ENCODE measurements at places on chromosomes 1 and 21.
A peak's percentile ranks its signal among the peaks of the same experiment; 100 is the strongest.

DNA sequence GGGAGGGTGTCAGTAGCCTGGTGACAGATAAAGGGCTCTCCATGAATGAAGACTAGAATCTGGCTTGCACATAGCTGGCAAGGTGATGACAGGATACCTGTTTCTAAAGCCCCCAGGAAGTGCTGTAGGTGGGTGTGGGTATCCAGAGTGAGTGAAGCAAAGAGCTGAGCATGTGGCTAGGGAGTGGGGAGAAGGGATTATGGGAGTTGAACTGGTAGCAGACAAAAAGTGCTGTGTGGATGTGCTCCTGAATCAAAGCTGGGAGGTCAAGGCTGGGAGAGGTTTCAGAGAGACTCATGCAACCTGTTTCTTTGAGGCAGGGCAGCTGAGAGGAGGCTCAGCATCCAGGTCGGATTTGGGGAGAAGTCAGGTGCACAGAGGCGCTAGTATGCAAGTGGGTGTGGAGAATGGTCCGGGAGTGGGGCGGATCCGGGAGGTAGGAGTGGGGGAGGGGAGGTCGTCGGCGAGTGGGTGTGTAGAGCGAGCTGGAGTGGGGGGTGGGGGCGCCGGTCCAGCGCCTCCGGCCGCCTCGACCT lies 600 bp downstream of the ASTN1 start:
- DNase-seq: no peak

- DNase-seq: no peak
These were observed 1.6 kb downstream of the TP53BP2 start for GRCh38 chr1:223843934-223844786.

DNA sequence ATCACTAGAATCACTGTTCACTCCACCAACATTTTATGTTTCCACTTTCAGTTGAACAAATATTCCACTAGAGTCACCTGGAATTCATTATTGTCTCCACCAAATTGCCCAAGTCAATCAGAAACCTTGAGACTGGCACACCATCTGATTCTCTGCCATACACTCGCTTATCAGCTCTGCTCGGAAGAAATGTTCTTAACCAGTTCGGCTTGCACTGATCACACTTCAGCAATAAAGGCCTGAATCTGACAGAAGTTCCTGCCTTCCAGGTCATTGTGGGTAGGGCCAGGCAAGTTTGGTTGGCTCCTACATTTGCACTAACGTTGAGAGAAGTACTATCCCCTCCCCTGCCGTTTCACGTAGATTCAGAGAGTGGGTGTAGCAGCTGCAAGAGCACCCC lies 10.0 kb downstream of the TPM3 start:
- DNase-seq: no peak

DNA sequence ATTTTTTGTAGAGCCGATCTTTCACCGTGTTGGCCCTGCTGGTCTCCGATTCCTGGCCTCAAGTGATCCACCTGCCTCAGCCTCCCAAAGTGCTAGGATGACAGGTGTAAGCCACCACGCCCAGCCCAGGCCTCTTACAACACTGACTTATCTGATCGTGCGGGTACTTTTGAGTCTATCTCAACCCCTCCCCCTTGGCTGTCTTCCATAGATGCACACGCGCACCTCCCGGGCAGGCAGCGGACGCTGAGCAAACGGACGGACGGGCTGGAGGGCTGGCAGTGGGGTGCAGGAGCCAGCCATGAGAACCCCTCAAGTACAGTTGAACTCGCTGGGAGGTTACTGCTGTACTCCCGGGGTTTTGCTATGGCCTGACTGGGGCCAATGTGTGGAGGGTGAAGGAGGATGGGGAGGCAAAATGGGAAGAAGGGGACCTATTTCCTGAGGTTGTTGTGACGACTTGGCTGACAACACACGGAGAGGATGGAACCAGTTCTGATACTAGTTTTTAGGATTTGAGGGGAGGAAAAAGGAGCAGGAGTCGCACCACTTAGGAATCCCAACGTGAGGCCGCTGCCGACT lies 959 bp downstream of the CD58 start:
- no peak for DNase-seq

DNA sequence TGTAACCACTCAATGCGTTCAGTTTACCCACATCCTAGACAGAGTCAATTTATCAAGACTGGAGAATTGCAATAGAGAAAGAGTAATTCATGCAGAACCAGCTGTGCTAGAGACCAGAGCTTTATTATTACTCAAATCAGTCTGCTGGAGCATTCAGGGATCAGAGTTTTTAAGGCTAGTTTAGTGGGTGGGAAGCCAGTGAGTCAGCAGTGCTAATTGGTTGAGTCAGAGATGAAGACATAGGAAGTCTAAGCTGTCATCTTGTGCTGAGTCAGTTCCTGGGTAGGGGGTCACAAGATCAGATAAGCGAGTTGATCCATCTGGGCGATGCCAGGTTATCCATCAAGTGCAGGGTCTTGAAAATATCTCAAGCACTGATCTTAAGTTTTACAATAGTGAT lies 499.6 kb downstream of the MRPL39 start:
- no peak for DNase-seq

DNA sequence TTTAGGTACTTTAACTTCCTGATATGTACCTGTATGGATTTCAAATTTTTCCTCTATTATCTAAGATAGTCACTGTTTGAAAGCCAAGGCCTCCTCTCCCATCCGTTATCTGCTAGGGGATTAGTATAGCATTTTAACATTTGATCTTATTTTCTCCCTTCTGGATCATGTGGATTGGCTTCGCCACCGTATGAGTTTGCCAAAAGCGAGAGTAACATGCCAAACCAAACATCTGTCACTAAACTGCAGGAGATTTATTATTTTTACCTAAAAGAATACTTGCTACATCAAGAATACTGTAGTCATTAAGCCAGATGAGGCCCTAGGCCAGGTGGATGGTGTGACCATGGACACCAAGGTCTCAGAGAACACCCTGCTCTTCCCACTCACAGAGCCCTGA lies 28.5 kb upstream of the EEIG2 start:
- DNase-seq: no peak

DNA sequence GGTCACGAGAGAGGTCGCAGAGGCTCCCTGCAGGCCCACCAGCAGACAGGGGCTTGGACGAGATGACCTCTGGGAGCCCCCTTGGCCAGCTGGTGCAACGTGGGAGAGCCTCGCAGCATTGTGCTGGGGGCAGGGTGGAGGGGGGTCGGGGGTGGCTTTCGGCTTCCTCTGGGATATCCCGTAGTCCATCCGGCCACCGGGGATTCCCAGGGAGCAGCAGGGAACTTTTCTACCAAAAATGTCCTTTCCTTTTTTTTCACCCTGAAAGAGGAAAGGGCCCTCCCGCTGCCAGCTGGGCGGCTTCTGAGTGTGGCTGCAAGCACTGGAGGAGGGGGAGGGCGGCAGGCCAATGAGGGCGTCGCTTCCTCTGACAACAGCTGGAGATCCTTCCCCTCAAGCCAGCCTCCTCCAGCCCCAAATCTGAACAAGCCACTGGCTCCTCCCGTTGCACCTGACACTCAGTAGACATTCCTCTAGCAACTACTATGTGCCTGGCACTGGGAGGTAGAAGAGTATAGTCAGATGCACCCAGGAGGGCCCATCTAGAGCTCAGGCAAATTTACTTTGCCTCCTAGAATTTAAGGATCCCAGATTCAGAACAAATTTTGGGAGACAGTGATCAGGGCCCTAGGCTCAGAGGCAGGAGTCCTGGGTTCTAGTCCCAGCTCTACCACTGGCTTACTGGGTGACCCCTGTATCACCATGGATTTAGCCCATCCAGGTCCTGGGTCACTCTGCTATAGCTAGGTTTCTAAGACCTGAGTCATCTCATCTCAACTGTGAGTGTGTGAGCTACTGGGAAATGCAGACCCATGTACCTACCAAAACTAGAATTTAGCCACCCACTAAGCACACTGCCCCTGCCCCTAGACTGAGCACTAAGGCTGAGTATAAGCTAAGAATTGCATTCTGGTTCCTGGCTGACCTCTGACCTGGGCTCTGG lies 2.7 kb downstream of the MOB3C start:
- DNase-seq: peak; percentile 57

DNA sequence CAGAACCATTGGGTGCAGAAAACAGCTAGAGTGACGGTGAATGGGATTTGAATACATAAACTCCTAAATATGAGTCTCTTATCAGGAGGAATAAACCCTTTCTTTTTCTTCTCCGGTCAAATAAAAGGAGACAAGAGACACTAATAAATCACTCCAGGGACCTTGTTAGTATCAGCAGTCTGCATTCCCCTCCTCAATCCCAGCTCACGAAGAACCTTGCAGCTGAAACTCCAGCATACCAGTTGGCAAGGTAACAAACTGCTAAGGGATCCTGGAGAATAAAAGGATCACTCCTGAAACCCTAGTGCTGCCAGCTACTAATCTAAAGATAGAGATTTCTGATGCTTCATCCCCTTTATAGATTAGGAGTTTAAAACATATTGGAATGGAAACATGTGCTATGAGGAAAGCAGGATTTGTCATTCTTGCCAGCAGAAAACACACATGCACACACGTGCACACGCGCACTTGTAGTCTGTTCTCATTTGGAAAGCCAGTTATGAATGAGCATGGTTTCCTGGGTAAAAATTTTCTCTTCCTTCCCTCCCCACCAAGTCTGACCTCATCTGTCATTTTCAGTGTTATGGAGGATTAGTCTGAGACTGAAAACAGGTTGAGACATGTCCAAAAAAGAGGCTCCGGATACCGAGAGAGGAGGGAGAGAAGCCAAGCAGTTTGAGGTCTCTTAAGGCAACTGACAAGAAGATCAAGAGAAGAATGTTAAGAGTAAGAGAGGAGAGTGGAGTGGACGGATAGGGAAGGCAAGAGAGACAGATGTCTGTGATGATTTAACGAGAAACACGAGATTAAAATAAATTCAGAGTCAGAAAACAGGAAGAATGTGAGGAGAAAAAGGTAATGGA lies 10.9 kb downstream of the IER5 start:
- no peak for DNase-seq
